Stimulated activated CD8-positive, alpha-beta memory T cell treated with anti-CD3 and anti-CD28 coated beads, Interleukin-4, amount 100 ng/mL, for 1 hour (primary cell): ENCODE measurements at places on chromosomes 2 and 18.

GRCh38 chr2:15938803-15939555 is 1.4 kb upstream of the MYCN start:
- no peak for DNase-seq

- DNase-seq, result no peak
Observed at GRCh38 chr2:220682616-220683015, 889.5 kb downstream of the EPHA4 start.

- no peak for DNase-seq
Observed at GRCh38 chr2:229438430-229439159, 167.5 kb upstream of the PID1 start.

DNA sequence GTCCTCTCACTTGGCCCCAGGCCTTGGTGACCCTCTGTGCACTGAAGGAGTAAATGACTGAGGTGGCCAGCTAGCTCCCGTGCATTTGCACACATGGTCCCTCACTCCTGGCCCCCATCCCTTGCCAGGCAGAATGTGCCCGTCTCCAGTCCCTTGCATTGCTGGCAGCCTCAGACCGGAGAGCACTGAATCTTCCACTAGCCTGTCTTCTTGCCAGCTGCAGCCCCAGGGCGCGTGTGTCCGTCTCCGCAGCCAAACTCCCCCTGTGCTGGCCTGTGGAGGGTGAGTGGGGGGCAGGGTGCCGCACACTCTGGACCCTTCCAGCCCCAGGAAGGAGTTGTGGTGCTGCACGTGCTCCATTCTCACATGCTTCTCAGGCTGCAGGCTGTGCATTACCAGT is 35.9 kb downstream of the INPP4A start:
- no peak for DNase-seq
